Liver (tissue), 10 donors: ENCODE measurements at places on chromosomes 12 and 14. TPM values are rescaled to one million over a fixed set of nuclear protein-coding genes. Genes with fewer than 3 reads are reported as not detected.

SLC7A8 gene
- total RNA-seq: 4.5 TPM

MGAT4C gene
- total RNA-seq: 0.65 TPM

TMPRSS12 gene
- total RNA-seq: not detected

EGLN3 gene
- 1.6 TPM for total RNA-seq

RAPGEF3 gene
- total RNA-seq: 1.3 TPM

KRT4 gene
- total RNA-seq: not detected

DLK1 gene
- total RNA-seq: 331 TPM

LHX5 gene
- total RNA-seq: not detected

FOS gene
- total RNA-seq: 21.2 TPM

SLC38A4 gene
- 389 TPM for total RNA-seq

TBX3 gene
- total RNA-seq: 23.0 TPM

FGF6 gene
- total RNA-seq: not detected

DNA sequence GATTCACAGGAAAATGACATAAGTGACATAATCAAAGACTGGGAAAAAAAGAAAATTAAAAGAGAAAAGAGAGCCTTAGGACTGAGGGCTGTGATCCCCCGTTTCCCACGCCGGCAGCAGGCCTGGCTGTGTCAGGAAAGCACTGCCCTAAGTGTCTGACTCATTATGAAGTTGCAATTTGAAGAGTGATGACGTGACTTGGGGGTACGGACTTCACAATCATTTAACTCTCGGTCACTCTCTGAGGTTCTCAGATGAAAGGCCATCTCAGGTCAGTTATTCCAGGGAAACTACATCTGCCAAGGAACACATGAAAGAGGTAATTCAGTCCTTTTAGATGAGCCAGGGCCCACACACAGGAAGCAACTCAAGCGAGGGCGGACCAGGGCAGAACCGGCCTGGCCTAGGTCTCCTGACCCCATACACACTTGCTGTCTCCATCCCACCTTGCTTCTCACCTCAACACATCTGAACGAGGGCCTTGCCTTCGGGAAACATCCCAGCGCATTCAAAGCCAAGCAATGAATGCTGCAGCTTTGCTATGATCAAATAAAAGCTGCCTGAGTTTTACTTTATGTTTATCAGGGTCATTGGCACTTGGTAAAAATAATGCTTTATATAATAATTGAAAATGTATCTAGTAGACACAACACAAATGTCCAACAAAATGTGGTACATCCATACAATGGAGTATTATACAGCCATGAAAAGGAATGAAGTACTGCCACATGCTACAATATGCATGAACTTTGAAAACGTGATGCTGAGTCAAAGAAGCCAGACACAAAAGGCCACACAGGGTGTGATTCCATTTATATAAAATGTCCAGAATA is 2.7 kb downstream of the SSH1 start:
- peaks cover 36% of the 10 kb centered on the region for H3K4me1 ChIP-seq
- DNase-seq: no peak
- no peak overlapping the region for H3K4me3 ChIP-seq
- peak overlapping the region; percentile 96 for H3K27ac ChIP-seq
- H3K27me3 ChIP-seq: no peaks in the 10 kb centered on the region

DNA sequence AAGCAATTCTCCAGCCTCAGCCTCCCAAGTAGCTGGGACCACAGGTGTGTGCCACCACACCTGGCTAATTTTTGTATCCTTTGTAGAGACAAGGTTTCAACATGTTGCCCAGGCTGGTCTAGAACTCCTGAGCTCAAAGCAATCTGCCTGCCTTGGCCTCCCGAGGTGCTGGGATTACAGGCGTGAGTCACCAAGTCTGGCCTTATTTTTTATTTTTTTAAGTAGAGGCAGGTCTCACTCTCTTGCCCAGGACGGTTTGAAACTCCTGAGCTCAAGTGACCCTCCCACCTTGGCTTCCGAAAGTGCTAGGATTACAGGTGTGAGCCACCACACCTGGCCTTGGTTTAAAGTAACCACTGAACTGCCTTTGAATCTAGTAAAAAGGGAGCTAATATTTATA is 56.8 kb downstream of the SPPL3 start:
- H3K4me1 ChIP-seq: peaks cover 25% of the 10 kb centered on the region
- no peak overlapping the region for H3K4me3 ChIP-seq
- no peak for DNase-seq
- H3K36me3 ChIP-seq: peaks cover 1% of the 10 kb centered on the region
- H3K27ac ChIP-seq: no peak overlapping the region

- H3K4me3 ChIP-seq: no peak overlapping the region
- no peaks in the 10 kb centered on the region for H3K4me1 ChIP-seq
- peaks cover 4% of the 10 kb centered on the region for H3K36me3 ChIP-seq
- DNase-seq: no peak
- no peak overlapping the region for H3K27ac ChIP-seq
Observed at GRCh38 chr12:49496417-49497360, 42.1 kb upstream of the KCNH3 start.

- H3K4me1 ChIP-seq: no peaks in the 10 kb centered on the region
- H3K27me3 ChIP-seq: no peaks in the 10 kb centered on the region
- H3K36me3 ChIP-seq: no peaks in the 10 kb centered on the region
- no peak overlapping the region for H3K4me3 ChIP-seq
- H3K27ac ChIP-seq: no peak overlapping the region
Observed at GRCh38 chr12:96107236-96107635, 71.8 kb upstream of the LTA4H start.

GRCh38 chr14:104868060-104868740 is 3.1 kb downstream of the CEP170B start:
- H3K27me3 ChIP-seq: no peaks in the 10 kb centered on the region
- H3K27ac ChIP-seq: no peak overlapping the region
- H3K4me1 ChIP-seq: peaks cover 42% of the 10 kb centered on the region
- H3K4me3 ChIP-seq: no peak overlapping the region

DNA sequence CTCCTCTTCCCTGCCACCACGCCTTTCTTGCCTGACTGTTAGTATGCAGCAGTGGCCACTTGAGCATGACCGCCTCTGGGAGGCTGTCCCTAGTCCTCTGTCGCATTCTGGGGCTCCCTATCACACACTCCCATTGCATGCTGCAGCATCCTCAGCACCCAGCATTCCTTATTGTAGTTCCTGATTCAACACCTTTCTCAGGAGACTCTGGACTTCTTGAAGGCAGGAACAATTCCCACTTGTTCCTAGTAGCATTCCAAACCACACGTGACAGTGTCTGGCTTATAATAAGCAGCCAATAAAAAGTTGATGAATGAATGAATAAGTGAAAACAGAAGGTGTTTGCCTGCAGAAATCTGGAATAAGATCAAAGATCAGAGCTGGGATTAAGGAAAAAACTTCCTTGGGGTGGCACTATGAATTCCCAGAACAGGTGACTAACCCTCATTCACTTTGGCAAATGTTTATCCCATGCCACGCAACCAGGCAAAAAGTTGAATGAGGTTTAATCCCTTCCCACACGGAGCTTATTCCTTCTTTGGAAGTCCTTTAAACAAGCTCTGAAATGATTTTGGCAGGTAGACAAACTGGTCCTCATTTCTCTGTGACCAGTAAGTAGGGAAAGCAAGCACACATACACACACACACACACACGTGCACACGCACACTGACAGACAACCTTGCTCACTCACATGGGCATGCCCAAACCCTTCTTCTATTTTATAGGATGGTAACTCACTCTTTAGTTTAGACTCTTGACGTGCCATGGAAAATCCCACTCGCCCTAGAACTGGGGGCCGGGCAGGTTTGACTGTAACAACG is 26.5 kb downstream of the NTF3 start:
- H3K4me3 ChIP-seq: no peak overlapping the region
- H3K36me3 ChIP-seq: no peaks in the 10 kb centered on the region
- no peak for DNase-seq
- no peaks in the 10 kb centered on the region for H3K27me3 ChIP-seq
- no peaks in the 10 kb centered on the region for H3K4me1 ChIP-seq
- H3K27ac ChIP-seq: no peak overlapping the region

DNA sequence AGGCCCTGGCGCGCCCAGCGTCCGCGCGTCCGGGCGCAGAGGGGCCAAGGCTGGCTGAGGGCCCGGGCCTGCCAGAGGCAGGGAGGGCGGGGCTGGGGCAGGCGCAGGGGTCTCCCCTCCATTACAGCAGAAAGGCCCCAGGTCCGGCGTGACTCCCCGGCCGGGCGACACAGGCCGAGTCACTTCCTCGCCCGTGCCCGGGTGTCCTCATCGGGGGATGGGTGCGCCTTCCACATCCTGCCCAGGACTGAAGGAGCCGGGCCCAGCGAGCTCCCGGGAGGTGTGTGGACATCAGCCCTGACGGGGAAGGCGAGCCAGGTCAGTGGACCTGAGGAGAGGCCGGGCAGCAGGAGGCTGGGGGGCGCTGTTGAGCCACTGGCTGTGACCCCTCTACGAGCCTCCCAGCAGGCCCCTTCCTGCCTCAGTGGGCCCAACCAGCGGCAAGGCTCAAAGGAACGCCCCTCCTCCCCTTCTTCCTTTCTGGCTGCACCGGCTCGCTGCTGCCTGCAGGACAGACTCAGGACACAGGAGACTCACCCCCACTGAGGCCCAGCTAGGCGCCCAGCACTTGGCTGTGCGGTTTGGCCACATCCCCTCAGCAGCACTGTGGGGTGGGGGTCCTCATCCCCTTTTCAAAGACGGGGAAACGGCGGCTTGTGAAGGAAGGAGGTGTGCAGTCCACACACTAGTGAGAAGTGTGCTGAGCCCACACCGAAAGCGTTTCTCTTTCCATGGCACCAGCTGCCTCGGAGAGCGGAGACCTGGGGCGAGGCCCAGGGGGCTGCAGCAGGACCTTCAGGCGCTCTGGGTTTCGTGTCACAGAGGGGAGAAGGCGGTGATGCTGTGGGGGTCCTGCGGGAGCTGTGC is 606 bp downstream of the TNFAIP2 start:
- no peaks in the 10 kb centered on the region for H3K27me3 ChIP-seq
- H3K4me3 ChIP-seq: no peak overlapping the region
- H3K36me3 ChIP-seq: no peaks in the 10 kb centered on the region
- peak overlapping the region; percentile 52 for H3K27ac ChIP-seq
- DNase-seq: no peak
- peaks cover 54% of the 10 kb centered on the region for H3K4me1 ChIP-seq

GRCh38 chr12:102305486-102305885 is 107.9 kb upstream of the PMCH start:
- no peaks in the 10 kb centered on the region for H3K4me1 ChIP-seq
- no peaks in the 10 kb centered on the region for H3K27me3 ChIP-seq
- no peak for DNase-seq
- no peak overlapping the region for H3K27ac ChIP-seq
- no peak overlapping the region for H3K4me3 ChIP-seq

DNA sequence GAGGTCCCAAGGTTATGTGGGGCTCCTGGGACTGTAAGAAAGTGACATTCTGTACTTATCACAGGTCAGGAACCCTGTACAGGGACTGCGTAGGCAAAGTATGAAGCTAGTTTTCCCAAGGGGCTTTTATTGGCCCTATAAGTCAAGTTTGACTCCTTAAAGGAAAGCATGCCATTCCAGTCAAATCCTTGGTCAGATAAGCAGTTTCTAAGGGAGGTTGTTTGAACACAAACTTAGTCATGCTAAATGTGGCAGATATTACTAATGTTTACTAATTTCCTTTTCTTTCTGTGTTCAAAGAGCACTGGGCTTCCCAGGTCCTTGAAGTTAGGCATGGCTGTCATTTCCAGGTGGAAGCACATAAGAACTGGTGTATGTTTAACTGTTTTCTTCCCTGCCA is 472.4 kb downstream of the ATP23 start:
- no peak overlapping the region for H3K27ac ChIP-seq
- H3K27me3 ChIP-seq: no peaks in the 10 kb centered on the region
- H3K4me1 ChIP-seq: no peaks in the 10 kb centered on the region
- no peak overlapping the region for H3K4me3 ChIP-seq

GRCh38 chr14:61545726-61546455 is 149.4 kb upstream of the HIF1A start:
- H3K4me3 ChIP-seq: no peak overlapping the region
- no peaks in the 10 kb centered on the region for H3K27me3 ChIP-seq
- no peak overlapping the region for H3K27ac ChIP-seq
- peaks cover 20% of the 10 kb centered on the region for H3K4me1 ChIP-seq
- H3K36me3 ChIP-seq: no peaks in the 10 kb centered on the region

- DNase-seq: no peak
- H3K36me3 ChIP-seq: peaks cover 2% of the 10 kb centered on the region
- peaks cover 7% of the 10 kb centered on the region for H3K4me1 ChIP-seq
- no peaks in the 10 kb centered on the region for H3K27me3 ChIP-seq
- no peak overlapping the region for H3K27ac ChIP-seq
- H3K4me3 ChIP-seq: no peak overlapping the region
Observed at GRCh38 chr14:32085845-32086383, 8.8 kb downstream of the ARHGAP5 start.

DNA sequence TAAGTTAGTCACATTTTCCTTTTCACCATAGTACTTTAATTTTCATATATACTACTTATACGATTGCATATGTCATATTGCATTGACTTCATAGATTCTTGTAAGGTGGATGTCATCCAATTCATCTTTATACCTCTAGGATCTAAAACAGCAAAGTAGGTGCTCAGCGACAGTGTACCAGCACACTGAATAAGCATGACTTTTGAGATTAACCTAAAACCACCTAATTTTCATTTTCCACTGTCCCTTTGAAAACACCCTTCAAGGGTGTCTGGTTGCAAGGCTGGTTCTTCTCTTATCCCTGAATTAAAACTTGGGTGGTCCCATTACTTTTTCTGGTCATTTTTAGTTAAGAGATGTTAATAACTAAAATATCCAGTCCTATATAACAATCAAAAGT is 4.4 kb downstream of the GPR19 start:
- no peak overlapping the region for H3K4me3 ChIP-seq
- peaks cover 5% of the 10 kb centered on the region for H3K4me1 ChIP-seq
- H3K36me3 ChIP-seq: no peaks in the 10 kb centered on the region
- H3K27ac ChIP-seq: no peak overlapping the region

DNA sequence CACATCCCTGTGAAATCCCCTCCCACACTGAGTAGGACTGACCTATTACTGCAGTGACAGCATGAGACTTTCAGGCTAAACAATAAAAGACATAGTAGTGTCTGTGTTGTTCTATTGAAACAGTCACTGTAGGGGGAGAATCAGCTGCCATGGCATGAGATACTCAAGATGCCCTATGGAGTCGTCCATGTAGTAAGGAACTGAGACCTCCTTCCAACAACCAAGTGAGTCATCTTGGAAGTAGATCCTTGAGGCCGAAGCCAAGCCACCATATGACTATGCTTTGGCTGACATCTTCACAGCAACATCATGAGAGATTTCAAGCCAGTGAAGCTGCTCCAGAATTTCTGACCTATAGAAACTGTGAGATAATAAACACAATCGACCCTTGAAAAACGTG is 12.1 kb upstream of the LRP6 start:
- DNase-seq: no peak
- no peaks in the 10 kb centered on the region for H3K27me3 ChIP-seq
- H3K36me3 ChIP-seq: no peaks in the 10 kb centered on the region

GRCh38 chr14:28608443-28608842 is 158.1 kb upstream of the FOXG1 start:
- H3K27ac ChIP-seq: no peak overlapping the region
- H3K36me3 ChIP-seq: no peaks in the 10 kb centered on the region
- peaks cover 5% of the 10 kb centered on the region for H3K27me3 ChIP-seq
- no peak overlapping the region for H3K4me3 ChIP-seq
- no peaks in the 10 kb centered on the region for H3K4me1 ChIP-seq
- DNase-seq: no peak
